ENCODE measurements at places on chromosomes 1 and 21. TPM values are rescaled to one million over a fixed set of nuclear protein-coding genes. Genes with fewer than 3 reads are reported as not detected.

SPRR2B gene
- total RNA-seq: not detected

CR1L gene
- total RNA-seq: not detected

RUNX1 gene
- 11.9 TPM for total RNA-seq

NECTIN4 gene
- total RNA-seq: 193 TPM

CC2D1B gene
- 35.9 TPM for total RNA-seq

DNA sequence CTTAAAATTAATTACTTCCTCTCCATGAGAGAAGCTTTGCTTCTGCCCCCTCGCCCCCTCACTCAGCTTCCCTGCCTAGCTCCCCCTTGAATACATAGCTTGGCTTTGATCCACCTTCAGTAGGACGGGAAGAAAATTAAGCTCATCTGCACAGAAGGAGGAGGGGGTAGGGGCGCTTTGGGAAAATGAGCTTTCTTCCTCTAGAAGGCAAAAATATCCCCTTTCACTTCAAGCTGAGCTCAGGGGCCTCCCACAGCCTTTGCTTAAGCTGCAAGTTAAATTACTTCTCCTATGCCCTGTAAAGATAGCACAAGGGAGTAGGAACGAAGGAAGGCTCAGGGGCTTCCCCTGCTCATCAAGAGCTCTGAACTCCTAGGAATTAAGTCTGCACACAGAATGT is 65.2 kb upstream of the GOLT1A start:
- DNase-seq: no peak

- DNase-seq: no peak
Observed at GRCh38 chr1:194033646-194034045, 847.2 kb upstream of the B3GALT2 start.

- DNase-seq: no peak
Observed at GRCh38 chr1:29576510-29576909, 340.2 kb downstream of the PTPRU start.

DNA sequence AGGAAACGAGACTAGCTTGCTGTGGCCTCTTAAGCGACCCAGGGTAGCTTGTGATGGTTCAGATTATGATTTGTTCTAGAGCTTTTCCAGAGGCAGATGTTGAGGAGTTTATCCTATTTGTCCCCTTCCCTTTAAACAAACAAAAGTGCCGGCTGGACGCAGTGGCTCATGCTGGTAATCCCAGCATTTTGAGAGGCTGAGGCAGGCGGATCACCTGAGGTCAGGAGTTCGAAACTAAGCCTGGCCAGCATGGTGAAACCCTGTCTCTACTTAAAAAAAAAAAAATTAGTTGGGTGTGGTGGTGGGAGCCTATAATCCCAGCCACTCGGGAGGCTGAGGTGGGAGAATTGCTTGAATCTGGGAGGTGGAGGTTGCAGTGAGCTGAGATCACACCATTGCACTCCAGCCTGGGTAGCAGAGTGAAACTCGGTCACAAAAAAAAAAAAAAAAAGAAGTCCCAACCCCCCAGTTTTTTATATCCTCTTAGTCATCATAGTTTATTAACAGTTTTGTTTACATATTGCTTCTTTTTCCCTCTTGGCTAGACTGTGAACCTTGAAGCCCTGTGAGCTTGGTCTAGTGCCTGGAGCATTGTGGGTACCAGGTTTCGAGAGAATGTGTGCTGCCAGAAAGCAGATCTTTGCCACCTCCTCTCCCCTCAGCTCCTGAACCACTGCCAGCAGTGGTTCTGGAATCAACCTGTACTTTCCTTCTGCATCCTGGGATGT is 29.8 kb downstream of the MAPKAPK2 start:
- no peak for DNase-seq

- no peak for DNase-seq
Observed at GRCh38 chr1:192598589-192598988, 23.0 kb downstream of the RGS1 start.

DNA sequence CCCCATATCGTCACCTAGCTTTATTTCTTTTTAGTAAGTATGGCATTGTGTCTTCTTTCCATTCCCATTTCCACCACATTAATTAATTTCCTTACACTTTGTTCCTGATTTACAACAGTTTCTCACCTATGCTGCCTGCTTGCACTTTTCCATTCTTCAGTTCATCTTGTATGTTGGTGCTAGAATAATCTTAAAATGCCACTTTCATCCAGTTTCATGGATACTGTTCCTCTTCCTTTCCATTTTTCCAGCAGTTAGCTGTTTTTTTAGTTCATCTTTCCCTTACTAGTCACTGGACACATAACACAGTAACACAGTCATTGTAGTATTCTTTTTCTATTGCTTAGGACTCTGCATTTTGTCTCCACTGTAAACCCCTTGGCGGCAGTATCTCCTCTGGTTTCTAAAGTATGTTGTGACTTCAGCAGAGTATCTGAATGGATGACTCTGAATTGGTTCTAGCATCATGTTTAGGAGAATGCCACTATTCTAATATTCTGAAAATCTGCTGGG is 2.1 kb downstream of the CDC7 start:
- DNase-seq: no peak

DNA sequence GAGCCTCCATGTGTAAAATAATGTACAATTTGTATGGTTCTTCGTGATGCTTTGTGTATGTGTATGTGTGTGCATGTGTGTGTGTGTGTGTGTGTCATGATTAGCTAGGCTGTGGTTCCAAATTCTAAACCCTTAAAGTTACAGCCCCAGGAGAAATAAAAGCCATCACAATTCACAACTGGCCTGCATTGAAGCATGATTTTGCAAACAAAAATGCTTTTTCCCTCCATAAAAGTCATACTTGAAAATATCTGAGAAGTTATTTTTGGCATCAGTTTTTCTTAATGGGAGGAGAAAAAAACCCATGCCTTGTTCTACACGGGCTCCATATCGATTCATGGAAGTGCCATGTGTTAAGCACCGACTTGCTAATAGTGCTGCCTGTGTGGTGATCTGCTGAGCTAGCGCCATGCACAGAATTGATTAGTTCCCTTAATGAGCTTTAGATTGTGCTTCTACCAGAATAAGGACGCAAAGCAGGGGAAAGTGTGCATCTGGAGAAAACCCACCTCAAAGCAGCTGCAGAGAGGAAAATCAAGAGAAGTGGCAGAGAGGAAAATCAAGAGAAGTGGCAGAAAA is 207.3 kb downstream of the DSCAM start:
- no peak for DNase-seq

DNA sequence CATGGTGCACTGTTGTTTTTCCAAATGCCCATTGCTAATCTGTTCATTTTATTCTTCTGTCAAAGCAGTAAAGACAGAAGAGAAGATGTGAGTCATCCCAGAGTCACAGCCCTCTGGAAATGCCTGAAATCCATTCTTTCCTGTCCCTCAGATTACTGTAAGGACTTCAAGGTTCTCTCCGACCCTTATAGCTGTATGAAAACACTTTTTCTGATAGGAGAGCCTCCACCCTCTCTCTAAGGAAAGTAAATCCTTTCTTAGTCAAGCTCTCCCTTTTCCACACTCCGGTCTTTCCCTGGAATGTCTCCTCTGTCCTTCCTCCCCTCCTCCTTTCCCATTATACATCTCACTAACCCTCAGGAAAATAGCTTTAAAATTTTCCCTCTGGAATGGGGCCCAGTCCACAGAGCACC is 3.5 kb upstream of the PRDX6 start:
- DNase-seq: no peak

DNA sequence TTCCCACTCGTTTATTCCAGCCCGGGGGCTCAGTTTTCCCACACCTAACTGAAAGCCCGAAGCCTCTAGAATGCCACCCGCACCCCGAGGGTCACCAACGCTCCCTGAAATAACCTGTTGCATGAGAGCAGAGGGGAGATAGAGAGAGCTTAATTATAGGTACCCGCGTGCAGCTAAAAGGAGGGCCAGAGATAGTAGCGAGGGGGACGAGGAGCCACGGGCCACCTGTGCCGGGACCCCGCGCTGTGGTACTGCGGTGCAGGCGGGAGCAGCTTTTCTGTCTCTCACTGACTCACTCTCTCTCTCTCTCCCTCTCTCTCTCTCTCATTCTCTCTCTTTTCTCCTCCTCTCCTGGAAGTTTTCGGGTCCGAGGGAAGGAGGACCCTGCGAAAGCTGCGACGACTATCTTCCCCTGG is 716 bp downstream of the OLIG2 start:
- no peak for DNase-seq

- no peak for DNase-seq
Observed at GRCh38 chr21:43027846-43028731, 47.5 kb downstream of the CBS start.

DNA sequence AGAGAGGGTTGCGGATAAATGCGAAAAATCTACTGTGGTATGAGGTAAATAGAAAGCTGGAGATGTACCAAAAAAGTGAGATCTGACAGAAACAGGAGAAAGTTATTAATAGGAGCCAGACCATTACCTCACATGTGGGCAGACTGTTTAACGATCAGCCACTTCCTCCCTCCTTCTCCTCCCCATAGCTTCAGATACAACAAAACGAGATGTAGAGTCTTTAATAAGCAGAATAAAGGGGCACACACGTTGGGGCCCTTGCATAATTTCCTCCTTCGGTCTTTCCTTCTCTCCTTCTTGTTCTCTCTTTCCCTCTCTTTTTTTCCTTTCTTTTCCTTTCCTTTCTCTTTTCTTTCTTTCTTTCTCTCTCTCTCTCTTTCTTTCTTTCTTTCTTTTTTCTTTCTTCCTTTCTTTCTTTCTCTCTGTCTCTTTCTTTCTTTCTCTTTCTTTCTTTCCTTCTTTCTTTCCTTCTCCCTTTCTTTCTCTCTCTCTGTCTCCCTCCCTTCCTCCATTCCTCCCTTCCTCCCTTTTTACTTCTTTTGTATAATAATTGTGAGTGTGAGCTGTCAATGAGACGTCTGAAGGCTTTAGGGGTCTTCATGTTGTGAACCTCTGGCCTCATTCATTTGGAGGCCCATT is 242.1 kb downstream of the GRIK1 start:
- DNase-seq: no peak

DNA sequence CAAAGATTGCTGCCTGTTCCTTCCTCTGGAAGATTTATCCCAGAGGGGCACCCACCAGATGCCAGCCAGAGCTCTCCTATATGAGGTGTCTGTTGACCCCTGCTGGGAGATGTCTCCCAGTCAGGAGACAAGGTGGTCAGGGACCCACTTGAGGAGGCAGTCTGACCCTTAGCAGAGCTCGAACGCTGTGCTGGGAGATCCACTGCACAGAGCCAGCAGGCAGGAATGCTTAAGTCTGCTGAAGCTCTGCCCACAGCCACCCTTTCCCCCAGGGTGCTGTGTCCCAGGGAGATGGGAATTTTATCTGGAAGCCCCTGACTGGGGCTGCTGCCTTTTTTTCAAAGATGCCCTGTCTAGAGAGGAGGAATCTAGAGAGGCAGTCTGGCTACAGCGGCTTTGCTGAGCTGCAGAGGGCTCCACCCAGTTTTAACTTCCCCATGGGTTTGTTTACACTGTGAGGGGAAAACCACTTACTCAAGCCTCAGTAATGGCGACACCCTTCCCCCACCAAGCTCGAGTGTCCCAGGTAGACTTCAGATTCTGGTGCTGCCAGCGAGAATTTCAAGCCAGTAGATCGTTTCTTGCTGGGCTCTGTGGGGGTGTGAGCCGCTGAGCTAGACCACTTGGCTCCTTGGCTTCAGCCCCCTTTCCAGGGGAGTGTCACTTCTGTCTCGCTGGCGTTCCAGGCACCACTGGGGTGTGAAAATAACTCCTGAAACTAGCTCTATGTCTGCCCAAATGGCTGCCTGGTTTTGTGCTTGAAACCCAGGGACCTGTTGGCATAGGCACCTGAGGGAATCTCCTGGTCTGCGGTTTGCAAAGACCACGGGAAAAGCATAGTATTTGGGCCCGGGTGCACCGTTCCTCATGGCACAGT is 51.1 kb upstream of the PDC start:
- no peak for DNase-seq

GRCh38 chr21:24045775-24046215 is 1561.5 kb downstream of the MRPL39 start:
- DNase-seq: no peak

- DNase-seq: no peak
Observed at GRCh38 chr1:232307296-232308017, 322.5 kb downstream of the SIPA1L2 start.
